ENCODE measurements at places on chromosomes 5 and 9.

DNA sequence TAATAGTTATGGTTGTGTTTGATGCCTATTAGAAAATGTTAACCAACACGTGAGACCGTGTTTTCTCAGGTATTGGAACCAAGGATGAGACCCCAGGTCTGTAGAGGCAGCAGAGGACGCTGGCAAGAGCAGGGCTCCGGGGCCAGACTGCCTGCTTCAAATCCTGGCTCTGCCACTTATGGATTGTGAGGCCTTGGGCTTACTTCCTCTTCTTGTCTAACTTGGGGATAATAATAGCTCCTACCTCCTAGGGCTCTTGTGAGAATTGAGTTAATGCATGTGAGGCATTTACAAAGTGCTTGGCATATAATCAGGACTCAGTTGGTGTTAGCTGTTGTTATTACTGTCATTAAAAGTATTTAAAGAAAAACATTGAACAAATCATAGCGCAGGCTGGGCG, 85.5 kb upstream of the PITX1 start:
- no peak for DNase-seq

- no peak for DNase-seq
Measured at GRCh38 chr9:98977246-98977714, 33.6 kb downstream of the COL15A1 start.

GRCh38 chr5:129245489-129245888, 150.9 kb downstream of the ISOC1 start:
- no peak for DNase-seq

GRCh38 chr9:81522716-81523551, 166.4 kb downstream of the TLE1 start:
- no peak for DNase-seq

DNA sequence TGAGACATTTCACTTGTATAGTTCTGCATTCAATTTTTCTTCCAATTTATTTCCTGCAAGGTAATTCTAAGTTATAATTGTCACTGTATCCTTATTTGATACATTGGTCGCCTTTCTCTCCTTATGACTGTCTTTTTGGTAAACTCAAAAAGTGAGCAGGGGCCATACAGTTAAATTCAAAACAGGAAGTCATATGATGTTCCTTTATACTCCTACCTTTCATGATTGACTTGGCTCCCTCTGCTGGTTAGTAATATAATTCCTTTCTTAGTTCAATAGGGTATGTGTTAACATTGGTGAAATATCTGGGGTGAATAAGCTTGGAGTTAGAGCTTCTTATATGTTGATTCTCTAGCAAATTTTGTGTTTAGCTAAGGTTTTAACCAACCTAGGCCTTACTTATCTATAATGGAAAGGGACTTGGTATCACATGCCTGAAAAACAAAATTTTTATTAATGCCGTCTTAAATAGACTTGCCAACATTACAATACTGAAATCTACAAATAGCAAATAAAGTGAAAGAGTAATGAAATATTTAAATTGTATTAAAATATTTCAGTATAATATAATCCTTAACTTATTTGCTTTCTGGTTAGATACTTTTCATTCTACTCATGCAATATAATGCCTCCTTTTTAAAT, 6.0 kb upstream of the NIPBL start:
- no peak for DNase-seq

GRCh38 chr9:26833792-26834191, 58.8 kb downstream of the CAAP1 start:
- DNase-seq, result no peak

- no peak for DNase-seq
Measured at GRCh38 chr5:74153255-74153790, 487.2 kb downstream of the ENC1 start.

DNA sequence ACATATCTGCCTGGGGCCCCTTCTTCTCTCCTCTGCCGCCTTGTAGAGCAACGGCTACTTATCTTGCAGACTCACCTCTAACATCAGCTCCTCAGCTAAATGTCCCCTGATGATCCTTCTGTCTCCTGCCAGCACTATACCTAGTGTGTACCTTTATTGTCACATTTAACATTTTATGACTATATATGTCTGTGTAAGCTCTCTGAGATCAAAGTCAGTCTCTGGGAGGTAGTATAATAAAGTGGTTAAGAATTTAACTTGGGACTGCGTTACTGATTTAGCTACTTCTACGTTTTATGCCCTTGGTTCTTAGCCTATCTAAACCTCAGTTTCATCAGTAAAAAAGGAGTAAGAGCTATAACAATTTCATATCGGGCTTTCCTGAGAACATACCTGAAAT, 2.2 kb downstream of the TMED7 start:
- DNase-seq, result no peak

- DNase-seq, result no peak
Measured at GRCh38 chr5:77935506-77936364, 159.6 kb upstream of the TBCA start.

GRCh38 chr9:71383308-71383940, 262.0 kb upstream of the TRPM3 start:
- no peak for DNase-seq

GRCh38 chr9:73011956-73012355, 59.1 kb upstream of the ALDH1A1 start:
- no peak for DNase-seq

- DNase-seq, result no peak
Measured at GRCh38 chr5:145826895-145827674, 8.1 kb downstream of the PRELID2 start.

GRCh38 chr9:127122176-127123063, at the start of gene ANGPTL2:
Gene ANGPTL2, minus strand, starts transcription at chr9:127122635. Its CDS starts 13,904 bp downstream, at chr9:127108731.
- DNase-seq, result no peak

GRCh38 chr5:144117412-144117811, 53.0 kb downstream of the YIPF5 start:
- DNase-seq, result no peak

- DNase-seq, result no peak
Measured at GRCh38 chr5:320524-321229, 837 bp upstream of the AHRR start.

DNA sequence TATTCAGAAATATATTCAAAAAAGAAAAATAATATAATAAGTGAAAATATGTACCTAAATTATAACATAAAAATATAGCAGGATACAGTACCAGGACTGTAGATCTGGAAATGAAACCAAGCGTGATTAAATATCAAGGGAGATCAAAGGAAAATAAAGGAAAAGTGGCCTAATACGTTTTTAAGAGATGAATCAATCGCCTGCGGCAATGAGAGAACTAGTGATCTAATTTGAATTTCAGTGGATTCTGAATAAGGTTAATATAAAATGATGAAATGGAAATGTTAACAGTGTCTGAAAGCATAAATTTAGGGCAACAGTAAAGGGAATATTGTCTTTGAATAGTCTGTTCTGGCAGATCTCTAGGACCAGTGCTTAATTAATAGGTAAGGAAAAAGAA, 1761.9 kb upstream of the ACO1 start:
- no peak for DNase-seq

- no peak for DNase-seq
Measured at GRCh38 chr9:135355521-135356011, 124.0 kb upstream of the PPP1R26 start.

GRCh38 chr9:86531971-86532640, 177.9 kb upstream of the TUT7 start:
- DNase-seq, result no peak

DNA sequence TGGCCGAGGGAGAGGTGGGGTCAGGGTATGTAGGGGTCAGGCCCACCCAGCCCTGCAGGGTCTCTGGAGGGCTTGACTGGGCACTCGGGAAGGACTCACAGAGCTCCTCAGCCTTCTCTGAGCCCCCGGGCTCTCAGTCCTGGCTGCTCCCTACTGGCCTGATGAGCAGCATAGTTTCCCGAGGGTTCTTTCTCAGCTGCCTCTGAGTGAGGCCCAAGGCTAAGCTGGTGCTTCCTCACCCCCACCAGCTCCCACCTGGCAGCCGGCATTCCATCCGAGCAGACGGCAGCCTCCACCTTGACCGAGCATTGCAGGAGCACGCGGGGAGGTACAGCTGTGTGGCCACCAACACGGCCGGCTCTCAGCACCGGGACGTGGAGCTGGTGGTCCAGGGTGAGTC, 56.0 kb downstream of the HMCN2 start:
- DNase-seq, result no peak

DNA sequence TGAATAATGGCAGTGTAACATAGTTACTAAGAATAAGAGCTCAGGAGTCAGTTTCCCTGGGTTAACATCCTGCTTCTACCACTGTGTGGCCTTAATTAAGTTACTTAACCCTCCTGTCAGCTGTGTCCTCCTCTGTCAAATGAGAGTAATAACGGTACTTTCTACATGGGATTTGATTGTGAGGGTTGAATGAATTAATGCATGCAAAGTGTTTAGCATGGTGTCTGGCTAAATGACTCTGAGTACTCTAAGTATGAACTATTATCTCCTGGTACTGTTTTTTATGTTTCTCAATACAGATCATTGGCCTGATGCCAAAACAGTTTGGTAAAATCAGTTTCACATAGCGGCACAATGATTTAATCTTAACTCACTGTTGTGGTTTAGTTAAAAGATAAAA, 19.6 kb downstream of the ZNF131 start:
- DNase-seq, result no peak

DNA sequence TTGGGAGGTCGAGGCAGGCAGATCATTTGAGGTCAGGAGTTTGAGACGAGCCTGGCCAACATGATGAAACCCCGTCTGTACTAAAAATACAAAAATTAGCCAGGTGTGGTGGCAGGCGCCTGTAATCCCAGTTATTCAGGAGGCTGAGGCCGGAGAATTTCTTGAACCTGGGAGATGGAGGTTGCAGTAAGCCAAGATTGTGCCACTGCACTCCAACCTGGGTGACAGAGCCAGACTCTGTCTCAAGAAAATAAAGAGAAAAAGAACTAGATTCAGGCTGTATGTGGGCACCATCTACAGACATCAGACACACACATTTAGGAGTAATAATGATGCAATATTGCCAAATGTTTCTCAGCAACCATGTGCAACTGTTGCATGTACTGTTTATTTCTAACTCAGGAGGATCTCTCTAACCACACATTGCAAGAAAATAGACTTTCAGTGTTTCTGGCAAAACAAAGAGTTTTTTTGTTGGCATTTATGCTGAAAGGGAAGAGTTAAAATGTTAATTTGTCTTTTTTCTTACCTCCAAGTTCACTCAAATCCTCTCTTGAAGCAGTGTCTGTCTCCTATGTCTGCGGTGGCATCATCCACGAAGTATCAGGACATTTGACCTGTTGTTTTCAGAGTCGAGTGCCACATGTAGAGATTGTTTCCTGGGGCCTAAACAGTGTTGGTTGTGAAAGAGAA, 5.1 kb upstream of the ORM1 start:
- DNase-seq, result peak; percentile 36

GRCh38 chr9:6216951-6217350, 1.3 kb downstream of the IL33 start:
- DNase-seq, result no peak

GRCh38 chr9:4084435-4084818, 215.4 kb downstream of the GLIS3 start:
- no peak for DNase-seq

- no peak for DNase-seq
Measured at GRCh38 chr9:31355965-31356364, 1028.5 kb upstream of the ACO1 start.

DNA sequence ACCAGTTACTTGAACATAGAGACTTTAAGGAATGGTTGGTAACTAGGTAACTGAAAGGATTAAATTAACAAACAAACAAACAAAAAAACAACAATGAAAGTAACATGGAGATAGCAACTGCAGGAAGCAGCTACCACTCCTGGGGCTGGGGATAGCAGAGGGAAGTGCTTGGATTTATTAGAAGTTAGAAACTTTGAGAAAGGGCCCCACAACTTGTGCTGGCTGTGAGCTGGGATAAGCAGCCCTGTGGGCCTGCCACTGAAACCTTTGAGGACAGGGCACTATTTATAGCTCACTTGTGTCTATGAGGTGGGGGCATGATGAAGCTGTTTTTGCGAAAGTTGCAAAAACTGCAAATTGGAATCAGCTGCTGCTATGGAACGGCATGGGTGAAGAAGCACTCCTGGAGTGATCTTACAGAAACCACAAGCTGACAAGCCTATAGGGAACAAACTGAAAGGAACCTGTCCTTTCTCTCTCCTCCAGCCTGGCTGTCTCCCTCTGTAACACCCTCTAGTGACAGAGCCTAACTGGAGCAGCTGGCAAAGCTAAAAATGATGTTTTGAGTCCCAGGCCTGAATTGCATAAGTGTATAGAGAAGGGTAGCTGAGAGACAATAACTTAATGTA, 91.4 kb upstream of the RANBP6 start:
- no peak for DNase-seq

DNA sequence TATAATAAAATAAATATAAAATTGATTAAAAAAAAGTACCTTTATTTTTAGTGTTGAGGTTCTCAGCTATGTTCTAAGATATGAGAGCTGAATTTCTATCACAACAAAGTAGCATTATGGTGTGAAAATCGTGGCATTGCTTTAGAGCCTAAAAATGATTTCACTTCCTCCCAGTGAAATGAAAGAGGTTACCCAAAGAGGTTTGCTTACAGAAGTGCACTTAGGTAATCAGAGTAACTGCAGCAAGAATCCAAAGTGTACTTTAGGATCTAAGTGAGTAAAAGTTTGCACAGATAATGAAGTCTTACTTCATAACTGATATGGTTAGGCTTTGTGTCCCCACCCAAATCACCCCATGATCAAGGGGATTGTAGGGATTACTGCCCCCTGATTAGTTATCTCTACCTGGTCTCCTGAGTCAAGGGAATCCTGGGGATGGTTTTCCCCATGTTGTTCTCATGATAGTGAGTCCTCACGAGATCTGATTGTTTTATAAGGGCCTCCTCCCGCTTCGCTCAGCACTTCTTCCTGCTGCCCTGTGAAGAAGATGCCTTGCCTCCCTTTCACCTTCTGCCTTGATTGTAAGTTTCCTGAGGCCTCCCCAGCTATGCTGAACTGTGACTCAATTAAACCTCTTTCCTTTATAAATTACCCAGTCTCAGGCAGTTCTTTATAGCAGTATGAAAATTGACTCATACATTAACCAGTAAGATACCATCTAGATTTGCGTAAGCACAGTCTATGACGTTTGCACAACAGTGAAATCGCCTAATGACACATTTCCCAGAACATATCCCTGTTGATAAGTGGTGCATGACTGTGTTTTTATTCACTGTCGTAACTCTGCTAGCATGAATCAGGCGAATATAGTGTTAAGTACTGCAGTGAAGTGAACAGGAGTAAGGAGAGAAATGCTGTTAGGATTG, 40.3 kb upstream of the LRRC70 start:
- no peak for DNase-seq

DNA sequence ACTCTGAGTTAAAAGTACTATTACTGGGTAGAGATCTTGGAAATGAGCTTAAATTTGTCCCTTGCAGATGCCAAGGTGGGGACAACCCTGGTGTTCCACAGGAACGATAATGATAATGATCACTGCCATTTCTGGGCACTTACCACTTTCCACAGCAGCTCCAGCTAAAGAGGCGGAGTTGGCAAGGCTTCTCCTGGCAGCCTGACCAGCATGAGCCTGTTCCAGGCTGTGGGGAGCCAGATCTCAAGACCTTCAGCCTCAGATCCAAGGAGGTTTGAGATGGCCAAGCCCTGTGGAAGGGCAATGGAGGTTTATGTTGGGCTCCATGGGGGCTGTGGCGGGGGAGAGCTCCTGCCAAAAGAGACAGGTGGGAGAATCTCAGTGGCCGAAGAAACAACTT, 244.9 kb upstream of the MVB12B start:
- DNase-seq, result no peak

- no peak for DNase-seq
Measured at GRCh38 chr5:54556141-54556540, 38.6 kb downstream of the SNX18 start.

- no peak for DNase-seq
Measured at GRCh38 chr9:105309531-105309931, 65.1 kb downstream of the SLC44A1 start.

GRCh38 chr9:120306561-120306960, 273.4 kb downstream of the CDK5RAP2 start:
- no peak for DNase-seq

- DNase-seq, result no peak
Measured at GRCh38 chr5:8560776-8561175, 691.8 kb downstream of the MTRR start.

Measured in activated CD8-positive, alpha-beta memory T cell treated with anti-CD3 and anti-CD28 coated beads, Interleukin-2, amount 50 U/mL, for 48 hours (primary cell).